ENCODE measurements at places on chromosomes 13 and 19.

- no peak for DNase-seq
Observed at GRCh38 chr13:20362484-20363041, 130.4 kb upstream of the GJB6 start.

DNA sequence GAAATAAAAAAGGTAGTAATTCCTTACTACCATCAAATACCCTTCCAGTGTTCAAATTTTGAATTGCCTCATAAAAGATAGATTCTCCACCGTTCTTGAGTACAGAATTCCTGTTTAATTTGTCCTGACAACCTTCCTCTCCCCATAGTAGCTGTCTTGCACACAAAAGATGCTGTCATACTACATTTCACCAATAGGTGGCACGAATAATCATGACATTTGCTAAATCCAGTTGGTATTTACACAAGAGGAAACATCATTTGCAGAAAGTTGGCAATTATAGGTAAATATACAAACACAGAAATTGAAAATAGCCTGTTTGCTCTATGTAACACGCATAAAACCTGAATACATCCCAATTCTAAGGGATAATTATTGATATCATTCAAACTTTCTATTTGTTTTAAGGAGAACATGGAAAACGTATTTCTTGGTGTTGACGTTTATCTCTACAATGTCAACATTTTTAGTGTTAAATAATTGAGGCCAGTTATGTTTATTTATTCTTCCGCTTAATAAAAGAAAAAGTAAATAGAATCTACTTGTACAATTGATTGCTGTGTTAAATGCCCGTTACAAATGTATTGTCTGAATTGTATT lies 58.3 kb upstream of the CLDN10 start:
- no peak for DNase-seq

- peak; percentile 75 for DNase-seq
Observed at GRCh38 chr19:18995804-18996241, 37.5 kb downstream of the SUGP2 start.

DNA sequence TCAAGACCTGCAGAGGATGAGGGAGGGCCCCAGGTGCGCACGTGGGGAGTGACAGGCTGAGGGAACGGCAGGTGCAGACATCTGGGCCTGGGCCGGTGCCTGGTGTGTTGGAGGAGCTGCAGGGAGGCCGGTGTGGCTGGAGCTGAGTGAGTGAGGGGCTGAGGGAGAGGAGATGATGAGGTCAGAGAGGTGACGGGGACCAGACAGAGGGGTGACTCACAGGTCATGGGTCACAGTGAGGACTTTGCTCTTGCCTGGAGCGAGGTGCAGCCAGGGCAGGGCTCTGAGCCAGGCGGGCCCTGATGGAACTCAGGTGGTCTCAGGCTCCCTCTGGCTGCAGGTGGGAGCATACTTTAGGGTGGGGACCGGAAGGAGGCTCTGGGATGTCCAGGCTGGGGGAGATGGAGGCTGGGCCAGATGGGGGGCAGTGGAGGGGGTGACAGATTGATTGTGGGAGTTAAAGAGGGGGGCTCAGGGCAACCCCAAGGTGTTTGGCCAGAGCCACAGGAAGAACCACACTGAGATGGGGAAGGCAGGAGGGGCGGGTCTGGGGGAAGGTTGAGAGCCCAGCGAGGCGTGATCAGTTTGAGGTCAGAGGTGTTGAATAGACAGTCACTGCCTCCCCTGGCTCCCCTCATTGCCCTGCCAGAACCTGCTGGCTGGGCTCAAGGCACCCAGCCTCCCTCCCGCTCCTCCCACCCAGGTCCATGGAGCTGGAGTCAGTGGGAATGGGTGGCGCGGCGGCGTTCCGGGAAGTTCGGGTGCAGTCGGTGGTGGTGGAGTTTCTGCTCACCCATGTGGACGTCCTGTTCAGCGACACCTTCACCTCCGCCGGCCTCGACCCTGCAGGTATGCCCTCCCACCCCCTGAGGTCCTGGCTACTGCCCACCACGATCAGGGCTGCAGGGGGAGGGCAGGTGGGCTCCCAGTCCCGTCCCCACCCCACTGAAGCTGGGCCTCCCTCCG lies 8.4 kb downstream of the ARHGAP33 start:
- DNase-seq: no peak

GRCh38 chr13:103952183-103952582 lies 886.0 kb upstream of the SLC10A2 start:
- DNase-seq: no peak

DNA sequence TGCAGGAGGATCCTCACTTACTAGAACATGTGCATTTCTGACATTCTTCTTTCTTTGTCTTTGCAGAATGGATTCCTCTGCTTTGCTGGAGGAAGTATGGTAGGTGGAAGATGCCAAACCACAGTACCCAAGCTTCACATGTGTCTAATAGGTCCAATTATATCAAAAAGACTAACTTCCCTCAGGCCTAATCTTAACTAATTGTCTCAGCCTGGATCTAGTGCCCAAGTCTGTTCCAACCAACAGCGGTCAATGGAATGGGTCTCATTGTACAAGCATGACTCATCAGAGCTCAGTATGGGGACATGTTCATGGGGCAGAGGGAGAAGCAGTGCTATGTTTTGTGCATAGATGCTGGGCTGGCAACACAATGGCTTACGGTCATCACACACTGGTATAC lies 81.6 kb upstream of the CSNK1A1L start:
- no peak for DNase-seq

DNA sequence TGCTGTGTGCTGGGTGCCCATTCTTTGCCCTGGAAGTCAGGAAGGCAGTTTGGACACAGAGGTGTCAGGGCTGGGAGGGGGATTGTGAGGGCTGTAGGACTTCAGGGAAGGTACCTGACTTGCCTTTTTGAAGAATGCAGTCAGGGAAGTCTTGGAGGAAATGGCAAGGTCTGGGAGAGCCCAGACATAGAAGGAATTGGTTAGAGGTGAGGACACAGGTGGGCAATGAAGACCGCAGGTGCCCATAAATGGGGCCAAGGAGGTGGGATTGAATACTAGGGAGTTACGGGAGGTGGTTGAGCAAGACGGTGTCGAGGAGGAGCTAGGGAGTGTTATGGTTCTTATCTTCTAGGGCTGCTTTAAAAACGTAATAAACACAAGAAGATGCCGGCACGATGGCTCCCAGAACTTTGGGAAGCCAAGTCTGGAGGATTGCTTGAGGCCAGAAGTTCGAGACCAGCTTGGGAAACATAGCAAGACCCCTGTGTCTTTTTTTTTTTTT lies 1.4 kb upstream of the DDA1 start:
- no peak for DNase-seq

GRCh38 chr19:52981329-52981728 lies 18.6 kb upstream of the ZNF816 start:
- DNase-seq: no peak

GRCh38 chr19:1172353-1173158 lies 1.5 kb downstream of the SBNO2 start:
- DNase-seq: no peak

- no peak for DNase-seq
Observed at GRCh38 chr13:66033924-66034323, 1196.2 kb downstream of the PCDH9 start.

GRCh38 chr13:66430269-66430668 lies 799.9 kb downstream of the PCDH9 start:
- no peak for DNase-seq

- no peak for DNase-seq
Observed at GRCh38 chr19:35790981-35791813, 15.8 kb downstream of the ARHGAP33 start.

DNA sequence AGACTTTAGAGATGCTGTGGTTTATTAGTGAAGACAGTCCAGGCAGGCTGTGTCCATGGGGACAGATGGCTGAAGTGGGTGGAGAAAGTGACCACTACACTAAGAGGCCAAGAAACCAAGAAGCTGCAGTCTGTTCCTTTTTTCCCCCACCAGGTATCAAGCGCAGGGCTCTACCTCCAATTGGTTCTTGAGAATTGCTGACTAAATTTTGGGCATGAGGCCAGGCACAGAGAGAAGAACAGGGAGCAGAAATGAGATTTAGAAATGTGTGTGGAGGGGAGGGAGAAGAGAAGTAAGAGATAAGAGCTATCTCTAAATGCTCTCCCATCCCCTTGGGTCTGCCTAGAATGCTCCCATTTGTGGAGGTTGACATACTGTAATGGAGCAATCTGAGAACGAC lies 12.3 kb upstream of the CYSLTR2 start:
- no peak for DNase-seq

DNA sequence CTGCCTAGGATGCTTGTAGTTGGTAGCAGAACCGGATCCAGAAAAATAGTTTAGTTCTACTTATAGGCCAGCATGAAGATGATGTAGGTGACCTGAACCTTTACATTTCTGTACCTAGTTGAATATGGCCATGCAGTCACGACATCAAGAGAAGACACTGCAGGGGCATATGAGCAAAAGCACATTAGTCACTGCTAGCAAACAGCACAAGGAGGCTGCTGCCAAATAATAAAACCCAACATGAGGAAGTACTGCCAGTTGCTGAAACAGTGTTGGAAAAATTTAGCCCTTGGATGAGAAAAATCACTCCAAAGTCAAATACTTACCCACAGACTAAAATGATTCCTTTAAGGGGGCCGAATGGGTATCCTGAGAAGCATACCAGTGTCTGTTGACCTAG lies 20.8 kb downstream of the ERICH6B start:
- no peak for DNase-seq

GRCh38 chr13:104773775-104774174 lies 1707.6 kb upstream of the SLC10A2 start:
- no peak for DNase-seq

DNA sequence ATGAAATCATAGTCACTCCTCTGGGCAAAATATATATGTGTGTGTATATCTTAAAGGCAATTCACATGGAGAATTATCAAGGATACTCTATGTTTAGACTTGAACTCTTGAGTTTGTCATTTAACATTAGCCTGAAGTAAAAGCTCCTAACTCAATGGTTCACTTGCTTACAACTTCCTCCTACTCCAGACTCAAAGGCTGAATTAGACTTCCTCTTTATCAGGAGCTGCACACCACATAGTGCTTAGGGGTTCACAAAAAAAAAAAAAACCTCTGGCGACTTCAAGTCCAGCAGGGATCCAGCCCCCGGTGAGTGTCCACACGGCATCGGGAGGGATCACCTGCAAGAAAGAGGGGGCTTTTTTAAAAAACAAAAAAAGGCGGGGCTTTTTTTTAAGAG lies 68.2 kb upstream of the LSM14A start:
- no peak for DNase-seq

DNA sequence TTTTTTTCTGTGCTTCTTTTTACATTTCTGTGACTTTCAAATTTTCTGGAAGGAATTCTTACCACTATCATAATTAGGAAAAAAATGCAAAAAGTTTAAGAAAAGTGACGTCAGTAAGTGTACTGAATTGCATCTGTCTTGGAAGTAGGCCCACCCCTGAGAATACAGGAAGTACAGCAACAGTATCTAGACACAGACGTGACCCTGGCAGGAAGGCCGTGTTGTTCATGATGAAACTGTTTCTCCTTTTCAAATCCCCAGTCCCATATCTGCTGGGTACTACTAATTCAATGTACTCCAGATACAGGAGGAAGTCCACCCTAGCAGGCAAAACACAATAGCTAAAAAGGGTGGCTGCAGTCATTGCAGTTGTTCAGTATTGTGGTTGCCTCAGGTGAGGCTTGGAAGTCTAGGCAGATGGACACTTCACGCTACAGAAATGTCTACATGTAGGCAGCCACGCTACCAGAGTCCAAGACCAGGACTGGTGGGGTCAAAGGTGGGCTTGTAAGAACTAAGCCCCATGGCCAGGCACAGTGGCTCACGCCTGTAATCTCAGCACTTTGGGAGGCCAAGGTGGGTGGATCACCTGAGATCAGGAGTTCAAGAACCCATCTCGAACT lies 49.6 kb upstream of the MED4 start:
- no peak for DNase-seq

All from glutamatergic neuron (in vitro differentiated cells).